Activated CD4-positive, CD25-positive, alpha-beta regulatory T cell treated with anti-CD3 and anti-CD28 coated beads, Interleukin-2, amount 50 U/mL, for 72 hours (primary cell): ENCODE measurements at places on chromosomes 16 and 17.

DNA sequence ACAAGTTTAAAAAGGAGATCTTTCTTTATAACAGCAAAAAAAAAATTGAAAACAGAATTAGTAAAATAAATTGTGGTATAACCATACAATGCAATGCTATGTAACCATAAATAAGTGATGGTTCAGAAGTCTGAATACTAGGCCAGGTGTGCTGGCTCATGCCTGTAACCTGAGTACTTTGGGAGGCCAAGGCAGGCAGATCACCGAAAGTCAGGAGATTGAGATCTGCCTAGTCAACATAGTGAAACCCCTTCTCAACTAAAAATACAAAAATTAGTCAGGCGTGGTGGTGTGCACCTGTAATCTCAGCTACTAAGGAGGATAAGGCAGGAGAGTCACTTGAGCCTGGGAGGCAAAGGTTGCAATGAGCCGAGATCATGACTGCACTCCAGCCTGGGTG lies 34.6 kb downstream of the CCT6B start:
- no peak for DNase-seq

GRCh38 chr17:14784997-14785696 lies 480.0 kb downstream of the PMP22 start:
- no peak for DNase-seq

DNA sequence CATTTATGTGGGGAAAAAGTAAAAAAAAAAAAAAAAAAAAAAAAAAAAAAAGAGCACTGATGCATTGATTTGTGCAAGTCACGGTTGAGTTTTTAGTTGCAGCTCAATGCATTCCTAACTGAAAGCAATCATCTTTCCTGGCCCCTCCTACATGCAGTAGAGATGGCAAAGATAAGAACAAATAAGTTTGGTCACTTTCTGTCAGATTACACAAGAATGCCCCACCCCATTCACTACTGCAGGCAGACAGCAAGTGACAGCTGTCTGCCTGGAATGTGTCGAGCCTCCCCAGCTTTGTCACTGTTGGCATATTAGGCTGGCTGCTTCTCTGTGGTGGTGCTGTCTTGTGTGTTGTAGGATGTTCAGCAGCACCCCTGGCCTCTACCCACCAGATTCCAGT lies 243.5 kb downstream of the FOXL1 start:
- DNase-seq: no peak

- no peak for DNase-seq
These were observed 18.2 kb downstream of the PGS1 start for GRCh38 chr17:78396441-78397337.

- DNase-seq: no peak
These were observed 10.4 kb downstream of the PMM2 start for GRCh38 chr16:8808009-8808408.

DNA sequence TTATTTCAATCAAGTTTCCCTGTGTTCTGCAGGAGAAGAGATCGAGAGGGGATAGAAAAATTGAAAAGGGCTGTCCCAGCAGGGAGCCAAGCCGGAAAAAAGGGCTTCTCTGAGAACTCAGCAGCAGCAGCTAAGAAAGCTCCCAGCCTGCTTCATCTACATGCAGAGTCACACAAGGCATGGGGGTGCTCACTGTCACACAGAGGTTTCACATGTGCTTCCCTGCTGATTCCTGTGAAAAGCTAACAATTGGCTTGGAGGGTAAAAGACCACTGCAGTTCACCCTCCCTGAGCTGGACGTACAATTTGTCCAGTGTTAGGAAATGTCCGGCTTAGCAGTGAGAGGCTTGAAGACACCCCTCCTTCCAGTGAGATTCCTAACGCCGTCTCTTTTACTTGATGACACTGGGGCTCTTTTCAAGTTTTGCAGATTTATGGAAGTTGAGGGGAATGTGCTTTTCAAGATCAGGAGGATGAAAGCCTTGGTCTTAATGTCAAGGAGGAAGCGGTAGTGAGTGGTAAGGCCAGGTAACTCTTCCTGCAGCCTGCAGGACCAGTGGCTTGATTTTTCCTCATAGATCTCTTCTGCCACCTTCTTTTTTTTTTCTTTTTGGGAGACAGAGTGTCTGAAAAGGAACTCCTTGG lies 85.6 kb downstream of the WNT3 start:
- DNase-seq: no peak

DNA sequence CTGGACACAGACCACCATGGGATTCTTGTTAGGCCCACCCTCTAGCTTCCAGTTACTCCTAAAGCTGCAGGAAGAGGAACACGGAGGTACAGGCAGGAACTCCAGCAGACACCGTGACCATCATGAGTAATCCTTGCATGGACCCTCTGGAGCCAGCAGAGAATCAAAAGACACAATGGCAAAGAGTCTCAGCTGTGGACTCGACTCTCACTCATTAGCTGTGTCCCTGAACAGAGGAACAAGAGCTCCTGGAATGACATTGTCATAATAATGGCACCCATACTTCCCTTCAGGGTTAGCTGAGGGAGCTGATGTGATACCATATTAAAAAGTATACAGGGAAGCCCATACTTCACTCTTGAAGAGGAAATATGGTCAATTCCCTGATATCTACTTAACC lies 176.3 kb upstream of the ASIC2 start:
- no peak for DNase-seq

DNA sequence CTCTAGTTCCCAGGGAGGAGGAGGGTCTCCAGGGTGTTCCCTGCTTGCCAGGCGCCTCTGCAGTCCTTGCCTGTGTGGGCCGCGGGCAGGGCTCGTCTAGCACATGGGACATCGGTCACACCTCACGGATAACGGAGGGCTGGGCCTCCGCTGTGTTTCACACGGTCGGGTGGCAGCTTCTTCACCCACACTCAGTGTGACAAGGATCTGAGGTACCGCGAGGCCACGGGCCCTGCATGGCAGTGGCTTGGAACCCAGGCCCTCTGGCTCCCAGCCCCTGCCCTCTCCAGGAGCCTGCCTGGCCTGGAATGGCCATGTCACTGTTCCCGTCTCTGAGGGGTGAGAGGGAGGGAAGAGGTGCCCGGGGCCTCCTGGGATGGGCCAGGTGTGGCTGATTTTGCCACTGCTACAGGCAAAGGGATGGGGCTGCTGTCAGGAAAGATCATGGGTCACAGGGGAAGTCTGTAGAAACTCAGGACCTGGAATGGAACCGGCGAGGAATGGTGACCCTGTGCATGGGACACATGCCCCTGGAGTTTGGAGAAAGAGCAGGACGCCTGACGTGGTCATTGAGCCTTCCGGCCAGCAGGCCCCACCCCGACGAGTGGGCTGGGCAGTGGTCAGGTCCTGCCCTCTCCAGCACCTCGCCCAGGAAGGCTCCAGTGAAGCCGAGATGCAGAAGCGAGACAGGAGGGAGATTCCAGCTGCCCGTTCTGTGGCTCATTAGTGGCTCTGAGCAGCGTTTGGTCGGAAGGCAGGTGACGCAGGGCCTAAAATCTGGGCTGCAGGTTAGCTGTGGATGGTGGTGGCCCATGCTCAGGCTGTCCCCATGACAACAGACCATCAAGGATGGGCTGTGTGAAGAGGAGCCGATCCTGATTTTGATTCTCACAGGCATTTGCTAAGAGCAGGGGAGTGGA lies 76.5 kb upstream of the GSE1 start:
- DNase-seq: no peak

DNA sequence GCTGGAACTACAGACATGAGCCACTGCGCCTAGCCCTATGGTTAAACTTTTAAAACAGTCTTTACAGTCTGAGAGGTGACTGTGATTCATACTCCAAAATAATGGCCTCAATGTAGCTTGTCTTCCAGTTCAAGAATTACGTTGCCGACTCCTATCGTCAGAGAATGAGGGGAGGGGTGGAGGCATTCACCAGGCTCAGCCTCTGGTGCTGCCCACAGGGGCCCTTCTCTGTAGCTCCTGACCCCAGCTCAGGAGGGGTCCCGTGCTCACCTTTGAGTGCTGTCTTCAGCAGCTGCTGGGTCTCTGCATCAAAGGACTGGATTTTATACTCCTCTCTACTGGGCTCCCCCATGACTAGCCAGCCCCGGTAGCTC lies 1.2 kb downstream of the MIF4GD start:
- DNase-seq: no peak

DNA sequence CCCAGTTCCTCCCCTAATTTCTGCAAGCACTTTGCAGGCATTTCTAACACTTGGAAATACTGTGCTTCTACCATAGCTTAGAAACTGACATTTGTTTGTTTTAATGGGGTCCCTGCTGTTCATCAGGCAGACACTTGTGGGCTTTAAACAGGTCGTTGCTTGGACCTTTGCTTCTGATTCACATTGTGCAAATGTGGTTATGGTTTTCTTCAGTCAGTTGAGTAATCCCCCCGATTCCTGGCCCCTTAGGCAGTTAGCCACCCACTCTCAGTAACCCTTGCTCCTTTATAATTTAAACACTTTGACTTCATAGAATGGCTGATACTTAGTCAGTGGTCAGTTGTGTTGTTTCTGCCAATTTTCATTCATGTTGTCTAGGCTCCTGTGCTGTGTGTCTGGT lies 39.4 kb downstream of the SLC47A1 start:
- no peak for DNase-seq

DNA sequence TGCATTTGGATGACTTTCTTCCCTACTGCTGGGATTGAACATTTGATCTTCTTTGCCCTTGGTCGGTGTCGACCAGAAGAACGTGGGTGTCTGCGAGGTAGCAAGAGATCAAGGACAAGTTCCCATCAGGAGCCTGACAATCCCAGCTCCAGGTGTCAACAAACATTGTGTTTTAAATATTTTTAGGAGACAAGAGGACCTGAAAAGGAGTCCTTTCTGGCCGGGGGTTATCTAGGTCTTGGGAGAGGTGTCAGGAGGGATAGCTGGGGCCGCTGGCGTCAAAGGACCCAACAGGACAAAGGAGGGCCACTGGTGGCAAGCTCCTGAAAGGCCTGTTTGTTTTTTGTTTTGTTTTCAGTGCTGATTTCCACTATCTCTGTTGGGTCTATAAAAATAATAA lies 308.4 kb upstream of the ERCC4 start:
- DNase-seq: no peak

DNA sequence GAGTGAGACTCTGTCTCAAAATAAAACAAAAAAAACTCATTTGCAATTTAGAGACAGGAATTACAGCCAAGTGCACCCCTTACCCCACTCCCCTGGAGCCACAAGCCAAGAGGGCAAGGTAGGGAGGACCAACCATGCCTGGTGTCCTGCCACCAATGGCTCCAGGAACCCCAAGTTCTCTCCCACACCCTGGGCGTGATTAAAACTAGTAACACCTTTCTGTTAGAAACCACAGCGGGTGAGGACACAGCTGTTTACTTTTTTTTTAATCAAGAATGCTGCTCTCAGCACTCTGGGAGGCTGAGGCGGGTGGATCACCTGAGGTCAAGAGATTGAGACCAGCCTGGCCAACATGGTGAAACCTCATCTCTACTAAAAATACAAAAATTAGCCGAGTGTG lies 38.1 kb downstream of the ANKRD11 start:
- no peak for DNase-seq

DNA sequence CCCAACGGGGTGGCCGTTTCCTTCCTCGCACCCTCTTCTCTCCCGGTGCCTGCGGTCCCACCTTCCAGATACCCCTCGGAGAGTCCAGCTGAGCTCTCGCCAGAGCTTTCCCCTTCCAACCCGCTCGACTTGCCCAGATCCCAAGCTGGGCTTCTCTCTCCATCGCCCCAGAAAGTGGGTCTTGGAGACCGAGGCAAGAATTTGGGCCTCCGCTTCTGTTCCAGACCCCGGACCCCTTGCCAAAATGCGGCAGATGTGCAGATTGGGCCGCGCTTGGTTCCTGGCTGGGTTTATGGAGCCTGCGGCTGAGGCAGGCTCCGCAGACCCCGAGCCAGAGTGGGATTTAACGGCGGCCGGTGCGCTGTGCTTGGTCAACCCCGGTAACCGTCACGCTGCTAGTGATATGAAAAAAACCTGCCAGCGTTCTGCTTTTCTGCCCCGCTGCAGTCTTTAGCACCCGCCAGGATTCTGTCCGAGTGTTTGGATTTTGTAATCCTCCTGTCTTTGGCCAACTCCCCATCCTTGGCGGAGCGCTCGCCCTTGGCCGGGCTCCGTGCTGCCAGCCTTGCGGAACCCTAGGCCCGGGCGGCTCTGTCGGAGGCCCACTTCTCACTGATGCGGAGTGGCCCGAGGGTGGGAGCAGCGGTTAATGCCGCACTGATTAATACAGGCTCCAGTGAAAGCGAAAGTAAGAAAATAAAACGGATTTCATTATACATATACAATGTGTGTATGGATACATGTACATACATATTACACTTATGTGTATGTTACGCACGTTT lies 754 bp upstream of the SLFN11 start:
- peak; percentile 57 for DNase-seq

DNA sequence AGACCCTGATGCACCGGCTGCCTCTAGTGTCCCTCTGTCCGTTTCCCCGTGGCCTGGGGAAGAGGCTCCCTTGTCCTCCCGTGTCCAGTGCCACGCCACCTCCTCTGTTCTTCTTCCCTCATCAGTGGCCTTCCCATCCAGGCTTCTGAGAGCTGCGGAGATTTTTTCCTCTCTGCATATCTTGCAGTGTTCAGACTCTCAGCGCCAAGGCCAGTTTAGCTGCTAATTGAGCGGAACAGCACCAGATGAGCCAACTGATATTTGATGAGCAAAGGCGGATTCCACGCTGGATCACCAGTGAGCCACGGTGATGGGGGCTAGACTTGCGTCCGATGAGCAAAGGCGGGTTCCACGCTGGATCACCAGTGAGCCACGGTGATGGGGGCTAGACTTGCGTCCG lies 257.6 kb downstream of the FOXL1 start:
- DNase-seq: no peak

GRCh38 chr17:43907998-43908721 lies 824 bp upstream of the MPP2 start:
- DNase-seq: no peak

- DNase-seq: no peak
These were observed 10.5 kb downstream of the PELP1 start for GRCh38 chr17:4693416-4693815.

DNA sequence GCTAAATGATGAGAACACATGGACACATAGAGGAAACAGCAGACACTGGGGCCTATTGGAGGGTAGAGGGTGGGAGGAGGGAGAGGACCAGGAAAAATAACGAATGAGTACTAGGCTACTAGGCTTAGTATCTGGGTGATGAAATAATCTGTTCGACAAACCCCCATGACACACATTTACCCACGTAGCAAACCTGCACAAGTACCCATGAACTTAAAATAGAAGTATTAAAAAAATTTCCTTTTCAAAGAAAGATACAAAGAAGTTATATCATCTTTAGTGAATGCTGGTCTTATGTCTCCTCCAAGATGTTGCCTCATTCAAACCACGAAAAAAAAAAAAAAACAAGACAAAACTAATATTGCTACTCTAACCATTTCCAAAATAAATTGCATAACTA lies 31.7 kb downstream of the MBTD1 start:
- DNase-seq: no peak

GRCh38 chr17:59440757-59441463 lies 109.5 kb downstream of the YPEL2 start:
- peak; percentile 86 for DNase-seq

- no peak for DNase-seq
These were observed 29.3 kb downstream of the FOXK2 start for GRCh38 chr17:82548681-82549303.
